ENCODE measurements at places on chromosomes 6 and 20. TPM values are rescaled to one million over a fixed set of nuclear protein-coding genes. Genes with fewer than 3 reads are reported as not detected.

GSTA2 gene
- total RNA-seq = not detected

DNA sequence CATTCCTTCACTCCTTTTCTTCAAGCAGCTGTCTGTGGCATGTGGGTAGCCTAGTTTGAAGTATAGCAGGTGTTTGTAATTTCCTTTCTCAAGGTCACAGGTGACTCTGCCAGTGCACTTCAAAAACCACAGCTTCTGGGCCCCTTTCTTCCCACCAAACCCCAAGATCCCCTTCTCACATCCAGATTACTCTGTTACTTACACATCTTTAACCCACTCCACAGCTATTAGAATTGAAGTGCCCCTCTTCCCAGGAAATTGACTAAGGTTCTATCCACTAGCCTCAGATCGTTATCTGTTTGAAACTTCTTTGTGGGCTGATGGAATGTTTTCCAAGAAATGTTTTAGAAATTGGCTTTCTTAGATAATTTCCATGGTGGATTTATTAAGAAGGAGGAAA is 150.8 kb downstream of the AHI1 start:
- H3K27ac ChIP-seq = no peak overlapping the region
- no peaks in the 10 kb centered on the region for H3K36me3 ChIP-seq
- no peak for ATAC-seq

C20orf204 gene
- 12.8 TPM for total RNA-seq

- no peak for ATAC-seq
- H3K4me3 ChIP-seq = no peak within 1 kb of the TSS
- H3K27ac ChIP-seq = no peak within 1 kb of the TSS
- H3K4me1 ChIP-seq = no peaks in the 10 kb centered on the region
Observed at GRCh38 chr6:55174211-55175026, at the start of gene HCRTR2. TSS of gene HCRTR2 (plus strand) at chr6:55174515. CDS start at chr6:55174588, 73 bp downstream.

TUBB1 gene
- 0.08 TPM for total RNA-seq

BANF2 gene
- not detected for total RNA-seq

DNA sequence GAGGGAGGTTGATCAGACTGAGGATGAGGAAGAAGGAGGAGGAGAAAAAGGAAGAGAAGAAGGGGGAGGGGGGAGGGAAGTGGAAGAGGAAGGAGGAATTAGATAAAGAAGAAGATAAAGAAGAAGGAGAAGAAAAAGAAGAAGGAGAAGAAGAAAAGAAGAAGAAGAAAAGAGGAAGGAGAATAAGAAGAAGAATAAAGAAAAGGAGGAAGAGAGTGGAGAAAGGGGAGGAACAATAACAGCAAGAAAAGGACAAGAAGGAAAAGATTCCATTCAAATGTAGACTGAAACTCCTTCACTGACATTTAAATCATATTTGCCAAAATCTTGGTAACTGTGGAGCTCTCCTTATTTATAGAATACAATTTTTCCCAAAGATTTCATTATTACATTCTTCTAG is 34.3 kb upstream of the RCAN2 start:
- H3K27ac ChIP-seq = no peak overlapping the region
- ATAC-seq = no peak
- H3K36me3 ChIP-seq = no peaks in the 10 kb centered on the region
- H3K4me1 ChIP-seq = no peaks in the 10 kb centered on the region
- H3K4me3 ChIP-seq = no peak overlapping the region

- H3K27me3 ChIP-seq = no peaks in the 10 kb centered on the region
- H3K4me3 ChIP-seq = no peak overlapping the region
- H3K27ac ChIP-seq = no peak overlapping the region
- no peak for ATAC-seq
- peaks cover 8% of the 10 kb centered on the region for H3K36me3 ChIP-seq
- no peaks in the 10 kb centered on the region for H3K4me1 ChIP-seq
Observed at GRCh38 chr6:30029588-30029987, 31.5 kb upstream of the POLR1H start.

All from activated T-helper 17 cell treated with anti-CD3 and anti-CD28 coated beads, Interleukin-2, amount 50 U/mL, for 72 hours (primary cell).